Activated CD8-positive, alpha-beta T cell treated with anti-CD3 and anti-CD28 coated beads for 36 hours (primary cell): ENCODE measurements at places on chromosomes 3 and 15.

DNA sequence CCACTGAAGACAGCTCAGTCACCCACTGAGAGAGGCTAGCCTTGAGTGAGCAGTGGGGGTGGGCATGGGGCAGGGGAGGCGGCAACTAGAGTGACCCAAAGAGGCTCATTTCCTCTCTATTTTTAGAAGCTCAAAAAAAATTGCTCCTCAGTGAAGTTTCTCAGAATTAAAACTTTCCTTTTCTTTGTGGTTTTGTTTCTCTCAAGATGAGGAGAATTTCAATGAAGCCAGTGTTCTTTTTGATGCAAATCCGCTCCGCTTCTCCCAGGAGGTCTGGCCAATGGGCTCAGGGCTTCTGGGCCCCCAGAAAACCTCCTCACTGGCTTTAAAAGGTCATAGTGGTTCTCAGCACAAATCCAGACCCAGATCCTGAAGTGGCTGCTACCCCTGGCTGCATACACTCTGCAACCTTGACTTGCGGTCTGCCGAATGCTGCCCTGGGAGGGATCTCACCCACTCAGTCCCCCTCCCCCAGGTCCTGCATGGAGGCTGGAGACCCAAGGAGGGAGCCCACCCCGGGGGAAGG, at the start of gene ACSBG1:
ACSBG1 (minus strand) TSS at position 51 of the 526 bp plus-strand sequence. CDS start 64 bp downstream, outside the sequence.
- peak; percentile 10 for DNase-seq

DNA sequence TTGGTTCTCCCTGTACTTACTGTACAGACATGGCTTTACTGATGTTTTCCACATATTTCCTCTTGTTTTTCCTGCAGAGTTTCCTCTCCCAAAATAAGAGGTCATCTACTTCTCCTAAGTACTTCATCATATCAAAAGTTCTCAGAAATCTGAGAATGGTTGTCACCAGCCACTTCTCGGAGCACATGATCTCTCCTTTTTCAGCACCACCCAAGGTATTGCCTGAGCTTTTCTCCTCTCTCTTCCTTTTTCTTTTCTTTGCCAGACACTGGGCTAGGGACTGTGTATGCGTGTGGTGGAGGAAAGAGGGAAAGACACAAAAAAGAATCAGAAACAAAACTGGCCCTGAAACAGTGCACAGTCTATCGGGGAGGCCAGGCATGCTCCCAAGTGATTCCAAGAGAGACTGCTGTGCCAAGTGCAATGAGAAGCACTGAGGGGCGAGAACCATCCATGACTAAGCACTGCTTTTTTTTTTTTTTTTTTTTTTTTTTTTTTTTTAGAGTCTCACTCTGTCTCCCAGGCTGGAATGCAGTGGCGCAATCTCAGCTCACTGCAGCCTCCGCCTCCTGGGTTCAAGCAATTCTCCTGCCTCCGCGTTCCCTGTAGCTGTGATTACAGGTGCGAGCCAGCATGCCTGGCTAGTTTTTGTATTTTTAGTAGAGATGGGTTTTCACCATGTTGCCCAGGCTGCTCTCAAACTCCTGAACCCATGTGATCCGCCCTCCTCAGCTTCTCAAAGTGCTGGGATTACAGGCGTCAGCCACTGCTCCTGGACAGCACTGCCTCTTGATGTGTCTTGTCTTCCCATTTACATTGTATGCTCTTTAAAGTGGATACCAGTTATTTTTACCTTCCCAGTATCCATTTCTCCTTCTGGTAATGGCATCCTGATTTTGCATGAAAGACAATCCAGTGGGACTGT, 194.0 kb upstream of the FEZF2 start:
- DNase-seq: no peak

DNA sequence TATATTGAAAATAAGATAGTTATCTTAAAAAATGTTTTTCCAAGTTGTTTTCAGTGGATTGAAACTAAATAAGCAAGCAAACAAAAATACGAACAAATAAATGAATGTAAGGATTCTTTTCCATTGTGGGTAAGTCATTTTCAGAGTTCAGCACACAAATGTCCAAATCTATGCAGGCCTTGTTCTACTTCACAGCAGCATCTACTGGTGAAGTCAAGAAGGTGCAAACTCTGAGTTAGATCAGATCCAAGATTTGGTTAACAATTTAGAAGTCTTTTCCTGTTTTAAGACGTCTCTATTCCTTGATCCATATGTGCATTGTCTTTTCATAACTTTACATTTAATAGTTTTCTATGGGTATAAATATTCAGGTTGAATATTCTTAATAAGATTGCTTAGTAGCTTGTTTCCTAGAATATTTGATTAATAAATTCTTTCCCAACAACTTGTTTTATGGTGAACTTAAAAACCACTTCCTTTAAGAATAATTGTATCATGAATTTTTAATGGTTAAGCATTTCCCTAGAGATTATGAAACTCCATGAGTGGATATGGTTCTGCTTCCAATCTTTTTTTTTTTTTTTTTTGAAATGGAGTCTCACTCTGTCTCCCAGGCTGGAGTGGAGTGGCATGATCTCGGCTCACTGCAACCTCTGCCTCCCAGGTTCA, 10.5 kb downstream of the PTX3 start:
- no peak for DNase-seq

DNA sequence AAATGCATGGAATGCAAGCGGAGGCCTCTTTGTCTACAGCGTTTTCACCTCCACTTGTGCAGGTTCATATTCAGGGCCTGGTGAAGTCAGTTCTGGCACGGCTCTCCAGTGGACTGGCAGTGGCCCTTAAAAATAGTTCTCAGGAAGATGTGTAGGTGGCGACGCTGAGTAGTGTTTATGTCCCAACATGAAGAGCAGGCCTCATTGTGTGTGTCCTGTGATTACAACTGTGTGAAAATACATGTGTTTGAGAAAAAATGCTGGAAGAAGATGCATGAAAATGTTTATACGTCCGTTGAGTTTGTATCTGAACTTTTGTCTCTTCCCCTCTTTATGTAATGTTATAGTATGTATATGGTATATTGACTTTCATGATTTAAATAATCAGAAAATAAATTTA, 7.2 kb downstream of the LIPC start:
- peak; percentile 64 for DNase-seq

- DNase-seq: no peak
These were observed 10.9 kb downstream of the DNAH1 start for GRCh38 chr3:52326976-52327375.

- no peak for DNase-seq
These were observed 42.9 kb downstream of the PLCH1 start for GRCh38 chr3:155701882-155702465.

DNA sequence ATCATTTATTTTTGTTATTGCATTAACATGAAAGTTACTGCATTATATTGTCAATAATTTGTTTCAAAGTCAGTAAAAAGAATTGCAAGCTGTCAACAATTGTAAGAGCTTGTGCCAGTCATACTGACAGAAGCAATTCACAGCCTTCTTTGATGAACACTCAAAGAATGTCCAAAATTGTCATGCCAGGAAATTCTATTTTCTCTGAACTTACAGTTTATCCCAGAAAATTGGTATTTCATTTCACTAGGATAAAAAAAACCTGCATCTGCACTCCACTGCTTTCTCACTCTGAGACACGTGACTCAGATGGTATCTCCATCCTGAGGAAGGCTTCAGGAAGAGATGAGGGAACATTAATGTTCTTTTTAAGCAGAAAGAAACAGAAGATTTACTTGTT, 332.6 kb upstream of the CCDC54 start:
- DNase-seq: no peak

GRCh38 chr3:127771746-127772145, 50.6 kb downstream of the MGLL start:
- DNase-seq: no peak

GRCh38 chr3:171615281-171615680, 155.1 kb upstream of the TNIK start:
- DNase-seq: no peak

DNA sequence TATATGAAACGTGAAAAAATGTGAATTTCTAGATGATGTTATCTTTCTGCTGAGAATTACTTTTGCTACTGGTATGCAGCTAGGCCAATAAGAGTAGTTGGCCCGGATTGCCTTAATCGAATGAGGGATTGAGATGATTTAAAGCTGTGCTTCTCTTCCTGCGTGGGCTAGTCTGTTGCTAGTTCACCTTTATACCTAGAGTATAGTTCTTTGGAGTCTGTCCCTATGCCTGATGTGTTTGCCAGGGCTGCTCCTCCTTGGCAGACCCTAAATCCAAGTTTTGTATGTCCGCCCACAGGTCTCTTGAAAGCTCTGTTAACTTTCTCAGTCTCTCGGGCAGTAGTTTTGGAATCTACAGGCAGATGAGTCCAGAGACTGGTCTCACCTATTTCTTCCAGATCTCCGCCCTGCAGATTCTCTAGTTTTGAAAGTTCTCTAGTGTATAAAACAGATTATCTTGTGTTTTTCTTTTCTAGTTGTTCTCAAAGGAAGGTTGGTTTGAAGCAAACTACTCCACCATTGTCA, 64.9 kb downstream of the MEF2A start:
- no peak for DNase-seq

GRCh38 chr15:99306694-99307338, 55.5 kb downstream of the LRRC28 start:
- DNase-seq: no peak

DNA sequence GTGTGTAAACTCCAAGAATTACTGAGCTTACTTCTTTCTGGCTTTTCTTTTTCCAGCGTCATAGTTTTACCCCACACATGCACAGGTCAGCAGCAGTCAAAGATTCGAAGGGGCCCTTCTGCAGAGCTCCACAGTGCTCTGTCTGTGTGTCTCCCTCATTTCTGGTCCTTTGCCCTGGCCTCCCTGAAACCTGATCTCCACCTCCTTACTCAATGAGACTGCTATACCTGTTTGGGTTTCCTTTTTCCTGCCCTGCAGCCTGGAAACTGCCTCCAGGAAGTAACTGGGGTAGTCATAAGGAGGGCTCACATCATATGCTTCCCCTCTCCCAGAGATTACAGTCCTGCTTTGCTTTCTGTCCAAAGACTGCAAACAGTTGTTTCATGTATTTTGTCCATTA, 82.8 kb upstream of the TNIK start:
- no peak for DNase-seq

DNA sequence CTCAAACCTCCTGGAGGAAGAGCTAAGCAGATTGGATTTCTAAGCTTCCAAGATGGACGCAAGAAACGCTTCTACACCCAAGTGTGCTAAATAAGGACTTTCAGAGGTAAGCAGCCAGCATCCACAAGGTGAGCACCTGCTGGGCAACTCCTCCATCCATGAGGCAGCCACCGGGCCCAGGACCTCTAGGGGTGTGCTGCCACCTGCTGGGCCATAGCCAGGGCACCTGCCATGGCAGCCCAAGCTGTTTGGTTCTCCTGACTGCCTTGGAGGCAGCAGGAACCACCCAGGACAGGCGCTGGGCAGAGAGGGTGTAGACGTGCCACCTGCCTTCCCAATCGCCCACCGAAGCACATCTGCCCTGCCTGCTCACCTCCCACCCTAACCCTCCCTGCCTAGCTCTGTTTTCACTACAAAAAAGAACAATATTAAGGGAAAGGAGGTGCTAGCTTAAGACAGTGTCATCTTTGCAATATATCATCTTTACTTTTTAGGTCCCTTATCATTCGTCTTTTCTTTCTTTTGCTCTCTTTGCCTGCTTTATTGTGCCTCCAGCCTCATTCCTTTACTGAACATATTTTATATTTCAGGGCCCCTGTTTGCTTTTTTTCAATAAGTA, 12.9 kb downstream of the C15orf62 start:
- peak; percentile 87 for DNase-seq

DNA sequence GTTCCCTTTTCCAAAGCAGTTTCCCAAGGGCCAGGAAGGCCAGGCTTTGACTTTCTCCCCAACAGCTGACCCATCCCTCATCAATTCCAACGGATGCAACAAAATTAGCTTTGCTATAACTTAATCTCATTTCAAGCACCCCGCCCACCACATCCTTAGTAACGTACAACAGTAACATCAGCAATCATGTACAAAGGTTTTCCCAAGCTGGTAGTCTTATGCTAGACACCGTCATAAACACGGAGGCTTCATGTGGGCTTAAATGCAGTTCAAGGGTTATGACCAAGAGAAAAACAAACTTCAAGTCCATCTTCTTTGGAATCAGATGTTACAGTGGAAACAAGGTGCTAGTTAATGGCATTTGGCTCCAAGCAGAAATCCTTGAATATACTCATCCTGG, 66.6 kb downstream of the EOMES start:
- no peak for DNase-seq

- DNase-seq: no peak
These were observed 18.0 kb downstream of the MTMR10 start for GRCh38 chr15:30973379-30973778.

GRCh38 chr3:34203386-34203785, 405.0 kb downstream of the PDCD6IP start:
- DNase-seq: no peak
